IMR-90 (cell line): ENCODE measurements at places on chromosomes 12 and 14.
A peak's percentile ranks its signal among the peaks of the same experiment; 100 is the strongest.

- DNase-seq, result no peak
Observed at GRCh38 chr12:109222062-109222461, 87.0 kb downstream of the FOXN4 start.

DNA sequence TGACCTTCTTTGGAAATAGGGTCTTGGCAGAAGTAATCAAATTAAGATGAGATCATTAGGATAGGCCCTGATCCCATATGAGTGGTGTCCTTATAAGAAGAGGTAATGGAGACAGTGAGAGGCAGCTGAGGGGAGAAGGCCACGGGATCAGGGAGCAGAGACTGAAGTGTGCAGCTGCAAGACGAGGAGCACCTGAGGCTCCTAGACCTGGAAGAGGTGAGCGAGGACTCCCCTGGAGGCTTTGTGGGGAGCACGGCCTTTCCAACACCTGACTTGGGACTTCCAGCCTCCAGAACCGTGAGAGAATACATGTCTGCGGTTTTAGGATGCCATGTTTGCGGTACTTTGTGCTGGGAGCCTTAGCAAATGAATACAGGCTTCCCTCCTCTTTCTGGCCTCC is 37.5 kb downstream of the LRTM2 start:
- no peak for DNase-seq

DNA sequence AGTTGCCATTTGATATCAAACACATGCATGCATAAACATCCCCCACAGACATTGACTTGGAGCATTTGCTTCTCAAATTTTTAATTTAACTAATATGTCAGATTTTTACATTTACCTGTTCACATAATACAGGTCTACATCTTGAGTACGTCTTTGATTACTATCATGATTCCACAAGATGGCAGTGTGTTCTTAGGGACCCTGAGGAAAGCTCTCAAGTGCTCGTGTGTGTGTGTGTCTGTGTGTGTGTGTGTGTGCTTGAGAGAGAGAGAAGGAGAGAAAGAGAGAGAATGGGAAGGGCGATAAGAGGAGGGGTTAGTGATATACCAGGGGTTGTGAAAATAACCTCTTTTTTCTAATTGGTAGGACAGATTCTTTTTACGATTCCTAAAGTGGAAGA is 167.1 kb upstream of the OR4E1 start:
- DNase-seq, result no peak

DNA sequence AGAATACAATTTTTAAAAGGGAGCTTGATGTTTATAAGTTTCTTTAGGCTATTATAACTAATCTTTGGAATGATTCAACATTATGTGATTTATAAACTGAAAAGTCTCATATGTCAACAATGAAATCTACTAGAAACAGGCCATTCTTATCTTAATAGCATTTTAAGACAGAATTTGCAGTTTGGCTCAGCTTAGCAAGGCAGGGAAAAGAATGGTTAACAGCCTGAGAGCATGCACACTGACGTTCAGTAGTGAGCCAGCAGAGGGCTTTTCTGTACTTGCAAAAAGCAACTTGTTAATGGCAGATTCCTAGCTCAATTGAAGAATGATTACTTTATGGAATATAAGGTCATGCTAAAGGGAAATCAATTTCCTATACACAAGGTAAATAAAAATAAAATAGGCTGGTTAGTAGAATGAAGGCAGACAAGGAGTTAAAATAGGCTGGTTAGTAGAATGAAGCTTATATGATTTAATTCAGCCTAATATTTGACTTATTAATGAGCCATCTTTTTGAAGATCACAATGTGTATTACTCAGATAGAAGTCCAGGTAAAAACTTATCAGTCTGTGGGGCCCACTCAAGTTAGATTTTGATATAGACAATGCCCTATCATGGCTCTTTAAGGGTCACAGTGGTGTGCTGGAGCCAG is 95.9 kb downstream of the OTOGL start:
- DNase-seq, result peak; percentile 86

GRCh38 chr14:69012256-69012953 is 33.3 kb upstream of the ACTN1 start:
- DNase-seq, result peak; percentile 61

GRCh38 chr14:89205137-89205740 is 211.8 kb downstream of the FOXN3 start:
- DNase-seq, result no peak

DNA sequence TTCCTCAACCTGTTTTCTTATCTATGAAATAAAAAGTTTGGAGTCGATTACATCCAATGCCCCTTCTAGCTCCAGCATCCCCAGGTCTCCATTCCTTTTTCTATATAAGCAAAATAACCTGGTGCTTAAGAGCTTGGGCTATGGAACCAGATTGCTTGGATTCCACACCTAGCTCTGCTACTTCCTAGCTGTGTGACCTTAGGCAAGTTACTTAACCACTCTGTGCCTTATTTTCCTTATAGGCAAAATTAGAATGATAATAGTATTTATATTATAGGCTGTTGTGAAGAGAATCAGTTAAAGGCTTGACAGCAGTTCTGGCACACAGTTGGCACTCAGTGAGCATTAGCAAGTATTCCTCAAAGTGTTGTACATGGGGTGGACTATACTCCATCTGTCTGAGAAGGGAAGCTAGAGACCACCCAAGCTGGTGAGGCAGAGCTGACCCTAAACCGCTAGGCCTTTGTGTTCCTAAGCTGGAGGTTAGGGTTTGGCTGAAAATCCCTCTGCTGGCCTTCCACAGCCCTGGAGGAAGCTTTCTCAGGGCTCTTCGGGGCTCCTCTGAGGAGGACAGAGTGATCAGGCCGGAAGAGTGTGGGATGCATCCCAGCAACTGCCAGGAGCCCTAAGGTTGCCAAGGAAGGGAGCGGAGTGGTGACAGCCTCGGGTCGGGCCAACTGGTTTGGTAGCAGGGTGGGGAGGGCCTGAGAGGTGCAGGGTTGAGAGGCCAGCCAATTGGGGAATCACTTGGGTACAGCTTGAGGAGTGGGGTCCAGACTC is 6.0 kb upstream of the KRT4 start:
- DNase-seq, result no peak

- peak; percentile 46 for DNase-seq
Observed at GRCh38 chr14:64536488-64537245, 3.9 kb upstream of the HSPA2 start.

DNA sequence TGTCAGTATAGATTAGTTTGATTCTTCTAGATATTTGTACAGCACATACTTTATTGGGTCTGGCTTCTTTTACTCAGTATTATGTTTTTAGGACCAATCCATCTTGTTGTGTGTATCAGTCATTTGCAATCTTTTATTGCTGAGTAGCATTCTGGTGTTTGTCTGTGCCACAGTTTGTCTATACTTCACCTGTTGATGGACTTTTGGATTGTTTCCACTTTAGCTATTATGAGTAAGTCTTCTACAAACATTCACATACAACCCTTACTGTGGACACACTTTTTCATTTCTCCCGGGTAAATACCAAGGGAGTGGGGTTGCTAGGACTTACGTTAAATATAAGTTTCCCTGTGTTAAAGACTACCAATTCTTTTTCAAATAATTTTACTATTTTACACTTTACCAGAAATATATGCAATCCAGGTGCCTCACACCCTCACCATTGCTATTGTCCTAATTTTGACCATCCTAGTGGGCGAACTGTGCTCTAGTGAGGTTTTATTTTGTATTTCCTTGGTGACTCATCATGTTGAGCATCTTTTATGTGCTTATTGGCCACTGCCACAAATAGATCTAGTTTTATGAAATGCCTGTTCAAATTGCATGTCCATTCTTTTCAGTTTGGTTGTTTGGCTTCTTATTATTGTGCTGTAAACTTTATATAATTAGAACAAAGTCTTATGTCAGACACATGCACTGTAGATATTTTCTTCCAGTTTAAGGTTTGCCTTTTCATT is 304.7 kb upstream of the TMTC1 start:
- DNase-seq, result no peak

- DNase-seq, result no peak
Observed at GRCh38 chr14:69699748-69700303, 67.1 kb upstream of the SRSF5 start.

DNA sequence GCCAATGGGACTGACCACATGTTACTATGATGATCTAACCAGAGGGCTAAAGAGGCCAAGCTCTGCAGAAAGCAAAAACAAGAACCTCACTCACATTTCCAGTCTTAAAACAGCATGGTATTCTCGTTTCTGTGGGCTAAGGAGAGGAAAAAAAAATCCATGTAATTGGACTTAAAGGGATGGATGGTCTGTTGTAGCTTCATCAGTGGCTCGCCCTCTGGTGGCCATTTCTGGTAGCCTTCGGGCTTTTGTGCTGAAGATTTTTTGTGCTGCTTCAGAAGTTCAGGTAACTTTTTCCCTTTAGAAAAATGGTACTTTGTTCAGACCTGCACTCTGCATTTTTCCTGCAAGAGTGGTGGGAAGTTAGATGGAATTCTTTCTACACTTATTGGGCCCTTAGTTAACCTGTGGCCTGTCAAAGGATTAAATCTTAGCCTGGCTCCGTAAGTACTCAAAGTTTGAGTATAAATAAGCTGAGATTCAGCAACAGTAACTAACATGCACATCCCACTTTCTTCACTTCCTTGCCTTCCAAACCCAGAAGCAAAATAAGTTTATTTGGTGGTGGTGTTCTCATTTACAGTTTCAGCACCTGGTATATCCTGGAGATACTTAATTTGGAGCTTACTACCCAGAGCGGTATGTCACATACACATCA is 22.3 kb downstream of the DCAF4 start:
- DNase-seq, result peak; percentile 70

DNA sequence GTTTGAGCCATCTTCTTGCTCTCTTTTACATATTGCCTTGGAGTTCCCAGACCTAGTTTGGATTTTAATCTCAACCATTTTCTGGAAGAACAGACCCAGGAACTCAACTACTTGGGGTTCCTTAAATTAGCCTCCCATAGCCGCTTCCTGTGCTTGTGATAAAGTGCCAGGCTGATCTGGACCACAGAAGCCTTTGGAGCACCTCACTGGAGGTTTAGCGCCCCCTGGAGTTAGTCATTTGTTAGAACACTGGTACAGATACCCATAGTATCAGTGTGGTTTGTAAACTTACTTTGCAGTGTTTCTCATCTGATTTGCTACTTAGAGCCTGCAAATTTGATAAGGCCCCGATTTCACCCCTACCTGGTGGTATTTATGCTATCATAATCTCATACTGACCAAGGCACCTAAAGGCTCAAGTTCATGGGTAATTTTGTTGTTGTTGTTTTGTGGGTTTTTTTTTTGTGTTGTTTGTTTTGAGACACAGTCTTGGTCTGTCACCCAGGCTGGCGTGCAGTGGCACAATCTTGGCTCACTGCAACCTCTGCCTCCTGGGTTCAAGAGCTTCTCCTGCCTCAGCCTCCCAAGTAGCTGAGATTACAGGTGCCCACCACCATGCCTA is 3.7 kb downstream of the UNC119B start:
- peak; percentile 82 for DNase-seq

GRCh38 chr14:99041820-99042174 is 230.2 kb downstream of the BCL11B start:
- no peak for DNase-seq

DNA sequence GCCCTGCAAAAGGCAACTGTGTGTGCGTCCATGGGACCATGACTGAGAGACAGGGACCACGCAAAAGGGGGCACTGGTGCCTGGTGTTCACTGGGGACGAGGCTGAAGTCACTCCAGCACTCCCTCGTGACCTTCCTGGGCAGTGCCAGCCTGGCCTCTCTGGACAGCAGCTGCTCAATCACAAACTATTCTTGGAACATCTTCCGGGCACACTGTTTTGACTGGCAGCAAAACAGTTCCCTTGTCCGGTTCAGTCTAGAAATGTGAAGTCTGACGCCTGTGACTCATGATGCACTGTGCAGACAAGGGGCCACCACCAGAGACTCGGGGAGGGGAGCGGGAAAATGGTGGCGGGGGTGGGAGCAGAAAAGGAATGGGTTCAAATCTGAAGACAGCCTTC is 20.8 kb downstream of the SNRNP35 start:
- DNase-seq, result peak; percentile 18

DNA sequence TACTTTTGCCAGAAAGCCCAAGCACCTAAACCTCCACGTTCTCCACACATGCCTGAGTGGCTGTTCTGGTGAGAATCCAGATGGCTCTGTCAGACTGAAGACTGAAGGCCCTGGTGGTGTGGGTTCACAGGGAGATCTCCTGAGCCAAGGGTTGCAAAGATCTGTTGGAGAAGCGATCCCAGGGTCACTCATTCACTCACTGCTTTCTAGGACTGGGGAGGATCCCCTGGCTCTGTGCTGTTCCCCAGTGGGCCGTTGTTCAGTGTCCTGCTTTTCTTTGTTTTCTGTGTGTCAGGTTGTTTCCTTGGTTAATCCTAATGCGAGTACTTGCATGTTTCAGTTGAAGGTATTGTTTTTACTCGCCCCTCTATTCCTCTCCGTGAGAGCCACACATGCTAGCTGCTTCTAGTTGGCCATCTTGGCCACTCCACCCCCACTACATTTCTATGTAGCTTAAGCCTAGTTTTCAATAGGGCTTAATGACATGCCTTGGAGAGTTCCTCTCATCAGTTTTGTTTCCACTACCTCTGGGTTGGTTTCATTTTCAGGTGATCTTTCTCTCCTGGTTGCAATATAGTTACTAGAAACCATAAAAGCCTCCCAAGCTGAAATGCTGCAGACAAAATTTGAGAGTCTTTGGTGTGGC is 144.5 kb upstream of the SLC38A2 start:
- DNase-seq, result no peak

DNA sequence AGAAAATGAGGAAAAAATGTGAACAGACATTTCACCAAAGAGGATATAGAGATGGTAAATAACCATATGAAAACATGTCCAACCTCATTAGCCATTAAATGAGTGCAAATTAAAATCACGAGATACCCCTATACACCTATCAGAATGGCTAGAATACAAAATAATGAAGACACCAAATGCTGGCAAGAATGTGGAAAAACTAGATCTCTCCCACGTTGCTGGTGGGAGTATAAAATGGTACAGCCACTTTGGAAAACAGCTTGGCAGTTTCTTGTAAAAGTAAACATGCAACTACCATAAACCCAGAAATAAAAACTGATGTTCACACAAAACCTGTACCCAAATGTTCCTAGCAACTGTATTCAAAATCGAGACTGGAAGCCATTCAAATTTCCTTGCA is 38.3 kb upstream of the TCL1B start:
- DNase-seq, result no peak

DNA sequence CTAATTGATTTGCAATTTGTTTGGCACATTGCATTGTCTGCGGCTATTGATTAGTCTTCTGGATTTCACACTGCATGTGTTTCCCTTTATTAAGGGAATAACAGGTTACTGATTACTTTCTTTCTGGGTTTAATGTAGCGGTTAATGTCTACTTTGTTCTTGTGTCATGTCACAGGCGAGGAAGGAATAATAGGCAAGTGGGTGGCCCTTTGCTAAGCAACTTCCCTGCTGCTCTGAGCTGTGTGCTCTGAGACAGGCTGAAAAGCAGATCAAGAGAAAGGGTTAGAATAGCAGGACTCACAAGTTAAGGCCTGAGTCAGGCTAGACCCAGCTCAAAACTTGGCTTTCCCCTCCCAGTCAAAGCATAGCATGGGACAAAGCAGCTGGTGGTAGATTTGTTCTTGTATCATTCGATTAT is 77.2 kb downstream of the NKX2-1 start:
- DNase-seq, result no peak

DNA sequence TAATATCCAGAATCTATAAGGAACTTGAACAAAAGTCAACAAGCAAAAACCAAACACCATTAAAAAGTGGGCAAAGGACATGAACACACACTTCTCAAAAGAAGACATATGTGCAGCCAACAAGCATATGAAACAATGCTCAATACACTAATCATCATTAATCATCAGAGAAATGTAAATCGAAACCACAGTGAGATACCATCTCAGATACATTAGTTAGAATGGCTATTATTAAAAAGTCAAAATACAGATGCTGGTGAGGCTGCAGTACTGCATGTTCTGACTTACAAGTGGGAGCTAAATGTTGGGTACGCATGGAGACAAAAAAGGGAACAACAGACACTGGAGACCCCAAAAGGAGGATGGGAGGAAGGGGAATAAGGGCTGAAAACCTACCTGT is 67.1 kb downstream of the BLTP3B start:
- no peak for DNase-seq
